ENCODE measurements at places on chromosomes 2 and 18.

DNA sequence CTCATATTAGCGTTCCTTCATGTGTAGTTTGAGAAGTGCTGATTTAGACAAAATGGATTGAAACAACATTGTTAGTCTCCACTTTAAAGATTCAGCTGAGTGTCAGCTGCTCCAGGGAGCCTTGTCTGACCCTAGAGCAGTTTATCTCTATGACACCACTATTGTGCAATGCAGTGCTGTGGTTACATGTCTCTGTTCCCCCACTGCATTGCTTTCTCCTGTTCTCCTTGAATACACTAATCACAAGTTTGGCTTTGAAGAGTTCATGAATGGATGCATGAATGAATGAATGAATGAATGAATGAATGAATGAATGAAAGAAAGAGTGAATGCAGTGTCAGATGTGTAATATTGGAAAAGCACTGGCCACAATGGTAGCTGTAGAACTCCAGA is 38.3 kb downstream of the GCG start:
- DNase-seq, result peak; percentile 5

DNA sequence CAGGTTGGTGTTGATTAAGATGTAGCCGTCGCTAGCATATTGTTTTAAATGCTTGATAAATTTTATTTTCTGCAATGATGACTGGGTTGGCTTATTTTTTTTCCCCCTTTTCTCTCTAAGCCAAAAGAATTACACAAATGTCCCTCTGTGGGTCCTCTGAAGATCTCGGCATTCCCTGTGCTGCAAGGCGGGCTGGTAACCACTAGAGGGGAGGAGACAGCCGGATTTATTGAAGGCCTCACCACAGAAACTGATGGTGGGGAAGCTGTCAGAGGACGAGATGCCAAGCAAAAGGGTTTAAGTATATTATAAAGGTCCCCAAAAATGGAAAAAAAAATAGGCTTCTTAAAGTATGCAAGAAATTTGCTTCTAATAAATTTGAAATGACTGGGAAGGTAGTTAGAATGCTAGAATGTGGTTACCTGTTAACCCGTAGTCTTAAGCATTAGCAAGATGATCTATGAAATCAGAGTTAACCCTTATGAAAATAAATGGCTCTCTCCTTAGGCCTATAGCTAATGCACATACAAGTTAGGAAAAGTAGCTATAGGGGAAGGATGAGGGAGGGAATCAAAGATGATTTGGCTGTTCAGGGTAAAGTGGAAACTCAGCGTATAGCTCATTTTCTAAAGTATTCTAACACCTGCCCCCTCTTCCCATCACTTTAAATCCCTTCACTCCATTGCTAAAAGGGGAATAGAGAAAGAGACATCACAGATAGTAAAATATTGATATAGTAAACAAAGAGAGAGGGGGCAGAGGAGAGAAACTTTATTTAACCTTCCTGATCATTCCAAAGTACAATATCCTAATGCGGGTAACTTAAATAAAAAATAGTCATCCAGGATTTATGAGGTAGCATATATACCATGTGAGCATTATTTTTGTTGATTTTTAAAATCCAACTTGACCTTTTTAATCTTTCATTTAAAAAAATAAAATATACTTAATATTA is 894.5 kb upstream of the POU3F3 start:
- no peak for DNase-seq

GRCh38 chr2:163756588-163756987 is 20.8 kb upstream of the FIGN start:
- DNase-seq, result no peak

DNA sequence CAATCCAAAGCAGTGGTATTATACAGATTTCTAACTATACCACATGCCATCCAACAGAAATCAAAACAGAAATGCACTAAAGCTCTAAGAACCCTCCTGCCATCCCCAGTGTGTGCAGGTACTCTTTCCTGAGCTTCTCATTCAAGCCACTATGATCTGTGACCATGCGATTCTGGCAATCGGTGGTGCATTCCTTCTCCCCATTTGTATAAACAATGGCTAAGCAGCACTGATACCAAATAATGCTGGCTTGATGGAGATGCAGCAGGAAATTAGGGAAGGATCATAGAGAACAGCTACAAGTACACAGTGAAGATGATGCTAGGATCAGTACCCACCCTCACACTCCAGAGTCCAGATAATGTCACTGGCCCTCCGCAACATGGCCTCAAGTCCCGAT is 51.8 kb downstream of the PPP4R1 start:
- DNase-seq, result no peak

- no peak for DNase-seq
Observed at GRCh38 chr2:71583876-71584275, 130.5 kb downstream of the DYSF start.

DNA sequence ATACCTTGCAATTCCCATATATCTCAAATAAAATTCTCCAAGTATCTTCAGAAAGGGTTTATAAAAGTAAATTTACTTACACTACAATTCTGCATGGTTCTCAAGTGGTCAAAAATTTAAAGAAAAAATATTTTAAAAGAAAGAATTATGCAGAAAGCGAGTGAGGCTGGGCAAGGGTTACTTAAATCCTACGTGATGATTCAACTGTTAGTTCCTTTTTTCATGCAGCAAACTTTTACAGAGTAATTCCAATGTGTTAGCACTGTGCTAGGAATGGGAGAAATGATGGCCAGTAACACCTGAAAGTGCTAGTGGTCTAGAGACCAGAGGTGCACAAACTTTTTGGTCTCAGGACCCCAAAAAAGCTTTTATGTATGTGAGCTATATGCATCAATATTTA is 133.4 kb downstream of the ATAD2B start:
- DNase-seq, result no peak

DNA sequence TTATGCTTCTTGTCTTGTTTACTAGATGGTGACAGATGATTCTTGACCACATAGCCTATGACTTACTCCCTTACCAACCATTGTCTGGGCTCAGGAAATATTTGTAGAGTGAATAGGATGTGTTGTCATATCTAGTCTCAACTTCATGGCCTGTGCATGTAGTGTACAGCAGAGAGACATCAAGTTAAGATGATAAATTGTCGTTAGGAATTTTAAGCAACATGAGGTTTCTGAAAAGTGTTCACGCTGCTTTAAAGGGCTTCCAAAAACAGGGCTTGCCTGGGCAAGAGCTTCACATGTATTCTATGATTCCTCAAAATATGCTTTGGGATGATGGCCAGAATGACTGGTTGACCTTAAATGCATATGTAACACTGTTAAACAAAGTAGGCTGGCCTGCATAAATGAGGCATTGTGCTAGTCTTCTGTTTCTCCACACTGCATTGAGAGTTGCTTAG is 424.0 kb downstream of the RND3 start:
- peak; percentile 14 for DNase-seq

DNA sequence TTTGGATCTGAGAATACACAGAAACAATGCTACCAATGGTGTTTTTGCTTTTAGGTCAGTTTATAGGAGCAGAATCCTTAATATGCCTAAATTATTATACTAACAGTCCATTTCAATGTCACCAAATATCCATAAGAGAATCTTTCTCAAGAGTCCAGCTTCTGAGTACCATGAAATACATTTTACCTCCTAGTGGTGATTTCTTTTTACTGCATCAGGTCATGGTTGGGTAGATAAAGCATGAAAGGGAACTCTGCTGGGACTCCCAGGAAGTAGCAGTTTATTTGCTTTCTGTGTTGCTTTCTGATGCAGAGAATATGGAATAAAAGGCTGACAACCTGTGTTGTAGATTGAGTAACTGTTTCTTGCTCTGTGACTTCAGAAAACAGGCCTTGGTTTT is 115.6 kb downstream of the PPP1R1C start:
- no peak for DNase-seq

DNA sequence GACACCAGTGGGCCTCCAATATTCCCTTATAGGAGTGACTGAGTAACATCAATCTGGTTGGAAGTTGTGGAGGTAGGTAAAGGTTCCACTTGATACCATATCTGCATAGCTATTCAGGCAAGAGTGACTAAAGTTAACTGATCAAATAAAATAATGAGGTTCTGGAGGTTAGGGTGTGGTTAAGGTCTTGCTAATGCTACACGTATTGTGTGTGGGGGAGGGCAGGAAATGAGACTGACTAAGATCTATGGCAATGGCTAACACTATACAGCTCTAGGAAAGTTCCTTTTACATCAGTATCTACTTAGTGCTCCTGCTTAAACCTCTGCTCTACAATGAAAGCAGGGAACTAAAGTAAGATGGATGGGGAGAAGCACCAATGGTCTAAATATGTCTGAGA is 149.1 kb upstream of the MGAT5 start:
- DNase-seq, result no peak

DNA sequence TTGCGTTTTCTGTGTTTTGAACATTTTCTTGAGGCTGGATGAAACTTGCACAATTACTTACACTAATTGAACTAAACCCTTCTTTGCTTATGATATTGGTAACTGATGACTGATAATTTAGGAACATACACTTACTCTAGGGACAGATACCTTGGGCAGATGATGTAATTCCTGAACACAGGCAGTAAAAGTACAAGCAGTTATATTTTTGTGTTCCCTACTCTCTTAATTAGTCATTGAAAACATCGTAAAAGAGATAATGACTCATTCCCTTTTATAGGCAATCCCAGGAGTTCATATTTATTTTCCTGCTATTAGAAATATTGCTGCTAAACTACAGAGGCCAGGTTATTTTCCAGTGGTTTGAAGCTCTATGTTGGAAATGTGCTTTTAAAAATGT is 46.4 kb downstream of the CCDC85A start:
- no peak for DNase-seq

DNA sequence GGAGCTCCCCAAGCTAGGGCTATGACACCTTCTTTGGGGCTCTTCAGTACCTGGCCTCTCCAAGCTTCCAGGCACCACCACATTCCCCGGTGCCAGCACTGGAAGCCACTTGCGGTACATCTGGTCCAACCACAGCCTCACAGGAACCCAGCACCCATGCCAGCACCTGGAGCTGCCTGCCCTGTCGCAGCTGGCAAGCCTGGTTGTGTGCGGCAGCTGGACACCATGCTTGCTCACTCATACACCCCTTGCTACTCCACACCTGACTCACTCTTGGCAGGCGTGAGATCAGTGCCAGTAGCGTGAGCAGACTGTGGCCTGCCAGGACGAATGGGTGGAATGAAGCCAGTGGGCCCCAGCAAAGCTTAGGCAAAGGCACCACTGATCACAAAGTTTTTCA is 34.0 kb downstream of the LRRTM4 start:
- DNase-seq, result no peak

DNA sequence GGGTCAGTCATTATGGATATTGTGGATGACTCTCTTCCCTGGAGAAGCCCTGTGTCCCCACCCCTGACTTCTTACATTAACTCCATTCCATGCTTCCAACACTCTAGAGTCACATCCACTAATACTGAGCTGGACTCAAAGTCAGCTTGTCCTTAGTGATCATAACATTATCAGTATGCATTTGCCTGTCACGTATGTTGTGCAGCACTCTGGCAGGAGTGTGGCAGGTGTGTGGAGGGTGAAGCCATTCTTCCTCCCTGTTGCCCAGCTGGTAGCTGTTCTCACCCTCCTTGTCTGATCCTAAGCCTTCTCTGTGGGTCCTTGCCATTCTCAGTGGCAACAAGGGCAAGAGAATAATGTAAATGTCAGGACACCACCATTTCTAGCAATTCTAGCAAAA is 334.1 kb upstream of the RAB6C start:
- no peak for DNase-seq

- DNase-seq, result no peak
Observed at GRCh38 chr2:51220606-51221005, 188.7 kb upstream of the NRXN1 start.

- no peak for DNase-seq
Observed at GRCh38 chr2:132392221-132392620, 24.4 kb upstream of the GPR39 start.
